ENCODE measurements at places on chromosomes 6 and 20. TPM values are rescaled to one million over a fixed set of nuclear protein-coding genes. Genes with fewer than 3 reads are reported as not detected.
A peak's percentile ranks its signal among the peaks of the same experiment; 100 is the strongest.

The SNPH gene
- total RNA-seq, result 2.4 TPM

The MAP3K7 gene
- total RNA-seq, result 28.2 TPM

The TFAP2D gene
- not detected for total RNA-seq

The SLC16A10 gene
- 3.7 TPM for total RNA-seq

The SRSF12 gene
- total RNA-seq, result 4.6 TPM

The GNAS-AS1 gene
- not detected for total RNA-seq

The SLC4A11 gene
- total RNA-seq, result 0.17 TPM

The KIF25 gene
- total RNA-seq, result not detected

The CST7 gene
- total RNA-seq, result not detected

The SAMD3 gene
- total RNA-seq, result not detected

The SCUBE3 gene
- total RNA-seq, result 0.24 TPM

The ZNF512B gene
- 5.9 TPM for total RNA-seq

The BMP6 gene
- total RNA-seq, result 13.4 TPM

The SNAP25 gene
- not detected for total RNA-seq

The AHCY gene
- total RNA-seq, result 320 TPM

The C20orf204 gene
- 1.8 TPM for total RNA-seq

GRCh38 chr6:13687917-13688351 is 23.7 kb downstream of the RANBP9 start:
- no peak for DNase-seq

DNA sequence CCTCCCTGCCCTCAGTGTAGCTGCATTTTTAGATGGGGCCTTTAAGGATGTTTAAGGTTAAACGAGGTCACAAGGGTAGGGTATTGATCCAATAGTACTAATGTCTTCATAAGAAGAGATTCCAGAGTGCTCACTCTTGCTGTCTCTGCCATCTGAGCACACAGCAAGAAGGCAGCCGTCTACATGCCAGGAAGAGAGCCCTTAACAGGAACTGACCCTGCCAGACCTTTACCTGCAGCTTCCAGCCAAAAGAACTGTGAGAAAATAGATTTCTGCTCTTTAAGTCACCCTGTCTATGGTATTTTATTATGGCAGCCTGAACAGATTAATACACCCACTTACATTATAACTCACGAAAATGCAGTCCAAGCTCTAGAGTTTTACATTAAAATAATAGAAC is 685.3 kb upstream of the MARCKS start:
- DNase-seq, result peak; percentile 24

DNA sequence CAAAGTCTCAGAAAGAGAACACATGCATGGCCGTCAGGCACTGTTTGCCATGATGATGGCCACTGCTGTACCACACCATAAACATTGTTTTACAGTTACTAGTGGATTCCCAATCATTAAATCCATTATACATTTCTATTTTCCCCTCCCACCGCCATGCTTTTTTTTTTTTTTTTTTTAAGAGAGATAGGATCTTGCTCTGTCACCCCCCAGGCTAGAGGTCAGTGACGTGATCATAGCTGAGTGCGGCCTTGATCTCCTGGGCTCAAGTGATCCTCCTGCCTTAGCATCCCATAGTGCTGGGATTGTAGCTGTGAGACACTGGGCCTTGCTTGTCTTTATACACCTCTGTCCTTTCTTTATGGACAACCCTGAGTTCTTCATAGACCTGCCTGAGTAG is 4.3 kb upstream of the BTN3A3 start:
- no peak for DNase-seq

DNA sequence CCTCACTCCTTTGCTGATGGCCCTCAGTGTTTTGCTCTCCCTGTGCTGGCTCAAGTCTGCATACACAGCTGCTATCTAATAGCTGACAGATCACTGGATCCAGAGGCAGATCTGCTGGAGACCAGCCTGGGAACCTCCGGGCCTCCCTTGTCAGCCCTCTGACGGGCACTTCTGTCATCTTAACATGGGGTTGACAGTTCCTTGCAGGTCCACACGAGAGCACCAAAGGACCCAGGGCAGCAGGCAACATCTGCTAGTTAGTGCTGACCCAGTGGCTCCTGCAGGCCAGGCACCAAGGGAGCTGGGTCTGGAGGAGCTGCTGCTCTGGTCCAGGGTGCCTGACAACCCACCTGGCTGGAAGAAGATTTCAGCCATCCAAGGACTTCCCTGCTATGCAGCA is 208.1 kb downstream of the UST start:
- no peak for DNase-seq

DNA sequence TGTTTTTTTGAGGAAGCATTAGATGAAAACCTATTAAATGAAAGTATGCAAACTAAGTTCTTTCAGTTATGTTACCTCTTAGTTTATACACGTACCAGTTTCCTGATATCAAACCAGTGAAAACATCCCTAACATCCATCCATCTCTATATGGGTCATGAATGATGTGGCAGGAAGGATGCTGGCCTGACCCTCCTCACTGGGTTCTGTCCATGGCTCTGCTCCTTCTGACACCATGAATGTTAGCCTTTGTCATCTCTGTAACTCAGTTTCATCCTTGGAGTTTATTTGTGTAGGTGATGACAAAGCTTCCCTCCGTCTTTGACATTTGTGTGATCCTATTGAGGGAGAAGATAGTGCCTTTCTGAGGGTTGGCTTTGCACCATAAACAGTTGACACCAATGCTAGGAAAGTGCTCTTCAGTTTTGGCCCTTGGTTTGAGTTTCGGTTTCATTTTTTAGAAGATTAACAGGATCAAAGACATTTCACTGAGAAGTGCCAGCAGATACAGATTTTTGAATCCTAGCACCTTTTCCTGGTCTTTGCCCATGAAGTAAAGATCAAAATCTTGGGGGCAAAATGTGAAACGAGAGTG is 72.0 kb upstream of the SCGN start:
- DNase-seq, result no peak

DNA sequence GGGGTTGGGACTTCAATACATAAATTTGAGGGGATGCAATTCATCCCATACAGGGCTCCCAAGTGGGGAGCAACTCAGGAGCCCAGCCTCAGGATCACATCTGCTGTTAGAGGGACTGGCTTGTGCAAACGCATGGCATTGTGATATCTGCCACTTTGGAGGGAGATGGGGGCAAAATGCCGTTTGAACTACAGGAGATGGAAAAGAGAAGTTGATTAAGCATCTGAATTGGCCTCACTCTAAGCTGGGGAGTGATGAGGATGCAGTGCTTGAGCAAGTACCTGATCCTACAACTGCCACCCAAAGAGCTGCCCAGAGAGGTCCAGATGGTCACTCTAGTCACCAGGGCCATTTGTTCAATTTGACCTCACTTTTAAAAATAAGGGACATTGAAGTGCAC is 2.0 kb downstream of the LY86 start:
- DNase-seq, result no peak

GRCh38 chr6:138030872-138031271 is 76.3 kb downstream of the PERP start:
- DNase-seq, result no peak

GRCh38 chr6:48307573-48307972 is 196.6 kb upstream of the PTCHD4 start:
- DNase-seq, result no peak

- no peak for DNase-seq
Observed at GRCh38 chr20:21971436-21971835, 266.0 kb downstream of the PAX1 start.

DNA sequence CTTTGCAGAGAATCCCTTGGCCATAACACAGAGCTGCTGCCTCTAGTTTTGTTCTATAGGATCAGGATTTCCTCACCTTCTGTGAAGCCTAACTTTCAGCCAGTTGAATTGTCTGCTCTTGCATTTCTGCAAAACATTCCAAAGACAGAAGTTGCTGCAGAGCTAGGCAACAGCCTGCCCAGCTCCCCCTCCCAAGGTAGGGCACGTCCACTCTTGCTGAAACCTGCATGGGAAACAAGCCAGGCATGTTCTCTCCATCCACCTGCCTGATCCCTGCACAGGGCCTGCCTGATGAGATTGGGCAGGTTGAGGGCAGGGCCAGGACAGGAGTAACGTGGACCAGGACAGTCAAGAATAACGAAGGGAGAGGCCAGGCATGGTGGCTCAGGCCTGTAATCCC is 58.9 kb upstream of the NAA20 start:
- DNase-seq, result no peak

GRCh38 chr20:50686821-50687220 is 4.5 kb downstream of the RIPOR3 start:
- DNase-seq, result no peak

GRCh38 chr20:3909952-3910366 is 20.8 kb downstream of the PANK2 start:
- no peak for DNase-seq

DNA sequence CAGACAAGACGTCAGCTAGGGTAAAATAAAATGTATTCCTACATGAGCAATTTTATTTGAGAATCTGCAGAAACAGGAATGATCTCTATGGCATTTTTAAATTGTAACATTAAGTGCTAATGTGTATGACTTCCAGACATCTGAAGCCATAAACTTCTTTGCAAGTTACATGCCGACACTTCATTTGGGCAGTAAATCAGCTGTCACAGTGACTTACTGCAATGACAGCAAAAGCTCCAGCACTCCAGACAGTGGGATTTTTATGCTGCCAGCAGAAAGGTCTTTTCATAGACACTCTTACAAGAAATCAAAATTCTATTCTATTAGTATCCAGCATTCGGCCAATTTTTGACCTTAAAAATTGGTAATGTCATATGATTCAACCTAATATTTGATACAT is 156.3 kb upstream of the SNX9 start:
- peak; percentile 37 for DNase-seq

GRCh38 chr6:75931011-75931680 is 141.3 kb downstream of the IMPG1 start:
- DNase-seq, result no peak

DNA sequence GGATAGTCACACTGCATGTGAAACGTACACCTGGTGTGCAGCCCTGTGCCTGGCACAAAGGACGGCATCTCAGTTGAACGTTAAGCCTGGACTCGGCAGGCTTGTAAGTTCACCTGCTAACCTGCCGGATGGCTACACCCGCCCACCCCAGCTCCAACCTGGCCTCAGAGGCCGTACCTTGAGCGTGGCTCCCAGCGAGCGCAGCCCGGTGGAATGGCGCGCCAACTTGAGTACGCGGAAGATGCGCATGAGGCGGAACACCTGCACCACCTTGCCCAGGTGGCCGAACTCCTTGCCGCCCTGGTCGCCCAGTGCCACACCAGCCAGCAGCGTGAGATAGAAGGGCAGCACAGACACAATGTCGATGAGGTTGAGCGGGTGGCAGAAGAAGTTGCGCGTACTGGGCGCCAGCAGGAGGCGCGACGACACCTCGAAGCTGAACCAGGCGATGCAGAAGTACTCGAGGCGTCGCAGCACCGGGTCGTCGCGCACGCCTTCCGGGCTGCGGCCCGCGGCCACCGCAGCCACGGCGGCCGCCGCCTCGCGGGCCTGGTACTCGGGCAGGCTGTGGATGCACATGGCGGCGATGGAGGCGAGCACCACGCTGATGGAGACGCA is 3.3 kb downstream of the KCNS1 start:
- DNase-seq, result no peak

GRCh38 chr6:149031859-149032598 is 285.2 kb downstream of the UST start:
- DNase-seq, result no peak

DNA sequence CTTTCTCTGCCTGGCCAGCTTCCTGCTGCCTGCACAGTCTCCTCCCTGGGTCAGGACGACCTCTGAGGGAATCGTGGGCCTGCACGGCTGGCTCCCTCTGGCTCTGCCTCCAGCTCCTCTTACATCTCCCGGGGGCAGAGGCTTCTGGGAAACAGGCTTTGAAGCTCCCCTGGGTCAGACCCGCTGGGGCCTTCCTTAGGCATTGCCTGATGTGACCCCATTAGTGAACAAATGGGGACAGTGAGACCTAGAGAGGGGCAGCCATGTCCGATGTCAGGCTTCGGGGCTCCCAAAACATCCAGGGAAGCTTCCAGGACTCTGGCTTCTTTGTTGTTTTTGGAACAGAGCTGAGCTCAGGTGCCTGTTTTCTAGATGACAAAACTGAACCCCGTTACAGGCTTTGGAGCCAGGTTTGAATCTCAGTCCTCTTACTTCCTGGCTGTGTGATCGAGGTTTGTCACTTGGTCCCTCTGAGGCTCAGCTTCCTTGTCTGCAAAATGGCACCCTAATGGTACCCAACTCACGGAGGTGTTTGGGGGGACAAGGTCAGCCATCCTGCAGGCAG is 94.3 kb downstream of the CEBPB start:
- DNase-seq, result no peak

DNA sequence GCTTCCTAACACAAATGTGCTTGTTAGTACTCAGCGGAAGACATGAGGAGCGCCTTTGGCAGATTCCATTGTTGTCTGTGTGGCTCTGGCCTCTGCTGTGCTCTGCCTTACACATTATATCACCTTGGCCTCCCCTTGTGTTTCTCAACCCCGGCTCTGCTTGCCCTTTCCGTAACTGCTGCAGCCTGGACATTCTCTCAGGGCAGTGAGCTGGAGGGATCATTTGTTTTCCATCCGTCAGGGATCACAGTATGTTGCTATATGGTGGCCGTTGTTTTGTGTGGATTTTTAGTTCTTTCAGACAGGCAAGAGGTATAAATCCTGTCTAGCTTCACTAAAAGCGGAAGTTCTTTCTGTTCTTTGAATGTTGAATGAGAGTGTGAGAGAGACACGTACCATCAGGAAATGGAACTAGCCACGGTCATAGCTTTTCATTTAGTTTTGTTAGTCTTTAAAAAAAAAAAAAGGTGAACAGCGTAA is 175.1 kb downstream of the JARID2 start:
- DNase-seq, result peak; percentile 66

- no peak for DNase-seq
Observed at GRCh38 chr20:32252189-32252588, 25.3 kb upstream of the KIF3B start.

GRCh38 chr6:83514466-83514865 is 2.1 kb downstream of the PRSS35 start:
- no peak for DNase-seq

- DNase-seq, result no peak
Observed at GRCh38 chr6:114998492-114998891, 655.7 kb upstream of the HS3ST5 start.

GRCh38 chr20:17735959-17736621 is 36.3 kb downstream of the BANF2 start:
- DNase-seq, result no peak

GRCh38 chr6:164554700-164555476 is 754.5 kb downstream of the C6orf118 start:
- peak; percentile 61 for DNase-seq

GRCh38 chr6:166325383-166326042 is 16.8 kb downstream of the SFT2D1 start:
- no peak for DNase-seq

DNA sequence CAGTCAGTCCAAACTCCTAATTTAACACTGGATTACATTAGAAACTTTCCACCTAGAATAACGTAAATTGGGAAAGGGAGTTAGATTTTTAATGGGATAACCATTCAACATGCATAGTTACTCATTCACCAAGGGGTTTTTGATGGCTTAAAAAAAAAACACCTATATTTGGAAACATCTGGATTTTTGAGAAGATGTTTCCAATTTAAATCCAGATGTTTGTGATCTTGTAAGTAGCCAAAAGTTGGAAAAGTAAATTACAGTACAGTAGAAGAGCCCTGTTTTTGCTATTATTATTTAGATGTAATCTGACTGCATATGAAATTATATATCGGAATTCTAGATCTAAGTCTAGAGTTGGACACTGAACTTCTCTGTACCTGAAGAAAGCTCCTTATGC is 478.2 kb downstream of the CD83 start:
- no peak for DNase-seq
